Neural progenitor cell (in vitro differentiated cells): ENCODE measurements at places on chromosomes 11 and 22. TPM values are rescaled to one million over a fixed set of nuclear protein-coding genes. Genes with fewer than 3 reads are reported as not detected.

- no peak for DNase-seq
These were observed 9.4 kb downstream of the CCDC88B start for GRCh38 chr11:64349404-64349803.

- no peak for DNase-seq
These were observed 95.2 kb downstream of the TP53I11 start for GRCh38 chr11:44855493-44855849.

DNA sequence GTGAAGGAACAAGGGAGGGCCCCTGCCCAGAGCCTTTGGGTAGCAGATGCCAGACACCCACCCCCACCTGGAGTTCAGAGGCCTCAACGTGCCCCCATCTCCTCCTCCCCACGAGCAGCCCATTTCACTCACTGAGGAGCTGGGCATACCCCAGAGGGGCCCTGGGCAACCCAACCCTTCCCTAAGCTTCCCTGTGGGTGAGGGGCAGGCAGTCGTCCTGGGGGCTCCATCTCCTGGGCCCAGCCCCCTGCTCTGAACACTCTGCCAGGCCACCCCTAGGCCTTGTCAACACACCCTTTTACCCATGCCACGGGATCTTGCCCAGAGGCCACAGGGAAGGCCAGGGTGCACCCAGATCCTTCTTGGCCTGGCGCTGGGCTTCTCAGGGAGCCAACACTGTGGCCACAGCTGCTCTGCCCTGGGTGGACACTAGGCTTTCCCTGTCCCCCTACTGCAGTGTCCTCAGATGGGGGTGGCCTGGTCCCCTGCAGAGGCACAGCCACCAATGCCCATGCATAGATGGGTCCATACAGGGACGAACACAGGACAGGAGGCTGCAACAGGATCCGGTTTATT lies 3.4 kb downstream of the SLC25A1 start:
- peak; percentile 1 for DNase-seq

DNA sequence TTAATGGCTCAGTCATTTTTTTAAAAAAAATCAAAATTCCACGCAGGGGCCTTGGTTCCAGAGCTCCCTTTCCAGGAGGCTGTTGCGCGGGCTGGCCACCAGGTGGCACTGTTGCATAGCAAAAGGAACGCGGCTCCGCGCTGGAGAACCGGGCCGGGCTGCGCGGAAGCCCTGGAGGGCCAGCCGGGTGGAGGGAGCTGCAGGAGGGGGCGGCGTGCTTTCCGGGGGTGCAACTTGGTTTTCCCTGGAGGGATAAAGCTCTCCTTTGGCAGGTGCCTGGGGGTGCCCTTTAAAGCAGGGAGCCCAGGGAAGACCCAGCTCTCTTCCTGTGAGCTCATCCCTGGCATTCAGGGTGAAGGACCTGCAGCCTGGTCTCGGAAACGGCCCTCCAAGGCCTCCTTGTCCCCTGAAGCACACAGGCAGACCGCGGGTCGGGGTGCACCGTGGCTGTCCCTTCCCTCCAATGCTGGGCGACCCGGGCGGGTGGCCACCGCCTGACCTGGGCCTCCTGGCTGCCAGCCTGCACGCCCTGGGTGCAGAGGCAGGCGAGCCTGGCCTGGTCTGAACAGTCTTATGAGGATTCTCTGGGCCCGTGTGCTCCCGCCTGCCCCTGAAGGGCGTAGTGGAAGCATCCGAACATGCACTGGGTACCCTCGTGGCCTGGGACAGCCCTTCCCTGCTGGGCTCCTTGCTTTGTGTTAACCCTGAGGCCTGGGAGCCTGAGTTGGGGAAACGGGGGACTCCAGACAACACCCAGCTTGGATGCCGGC lies 23.4 kb downstream of the KRTAP5-5 start:
- DNase-seq: peak; percentile 85

The PRODH gene
- total RNA-seq: 9.3 and 18.8 TPM in 2 replicates

The CELSR1 gene
- total RNA-seq: 12.3 and 18.0 TPM in 2 replicates

GRCh38 chr11:69948256-69949141 lies 129.3 kb upstream of the FGF3 start:
- peak; percentile 42 for DNase-seq

DNA sequence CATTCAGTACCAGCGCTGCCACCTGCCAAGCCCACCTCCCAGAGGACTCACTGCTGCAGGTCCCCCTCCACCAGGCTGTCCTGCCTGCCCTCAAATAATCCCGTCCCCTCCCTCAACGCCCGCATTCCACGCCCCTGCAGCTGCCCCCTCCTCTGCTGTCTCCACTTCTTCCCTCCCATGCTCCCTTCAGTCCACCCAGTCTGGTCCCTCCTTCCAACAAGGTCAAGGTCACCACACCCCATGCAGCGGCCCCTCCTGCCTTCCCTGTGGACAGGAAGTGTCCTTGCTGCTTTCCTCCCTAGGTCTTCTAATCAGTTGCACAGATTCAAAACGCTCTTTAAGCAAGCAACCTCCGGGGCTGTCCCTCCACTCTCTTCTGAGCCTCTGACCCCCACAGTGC lies 12.1 kb downstream of the MACROD1 start:
- no peak for DNase-seq

The OR4C11 gene
- not detected in 2 replicates for total RNA-seq

- DNase-seq: no peak
These were observed 74.9 kb downstream of the DEPDC5 start for GRCh38 chr22:31828739-31829138.

DNA sequence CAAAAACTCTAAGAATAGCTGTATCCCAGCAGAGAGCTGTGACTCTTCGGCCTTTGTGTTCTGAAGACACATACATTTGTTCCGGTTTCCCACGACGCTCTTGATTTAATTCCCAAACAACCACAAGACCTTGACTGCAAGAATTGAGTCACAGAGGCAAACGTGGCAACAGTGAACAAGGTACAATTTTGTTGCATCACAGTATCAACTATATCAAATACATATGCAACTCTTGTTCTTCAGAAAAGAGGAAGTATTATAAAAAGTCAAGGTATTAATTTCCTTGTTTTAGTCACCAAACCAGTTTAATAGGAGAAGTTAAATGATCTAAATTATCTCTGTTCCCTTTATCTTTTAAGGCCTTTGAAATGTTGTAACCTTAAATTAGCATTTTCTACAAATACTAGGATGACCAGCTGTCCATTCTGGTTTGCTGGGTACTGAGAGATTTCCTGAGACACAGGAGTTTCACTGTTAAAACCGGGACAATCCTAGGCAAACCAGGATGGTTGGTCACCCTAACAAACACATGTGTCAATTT lies 11.1 kb downstream of the HPS5 start:
- DNase-seq: no peak

DNA sequence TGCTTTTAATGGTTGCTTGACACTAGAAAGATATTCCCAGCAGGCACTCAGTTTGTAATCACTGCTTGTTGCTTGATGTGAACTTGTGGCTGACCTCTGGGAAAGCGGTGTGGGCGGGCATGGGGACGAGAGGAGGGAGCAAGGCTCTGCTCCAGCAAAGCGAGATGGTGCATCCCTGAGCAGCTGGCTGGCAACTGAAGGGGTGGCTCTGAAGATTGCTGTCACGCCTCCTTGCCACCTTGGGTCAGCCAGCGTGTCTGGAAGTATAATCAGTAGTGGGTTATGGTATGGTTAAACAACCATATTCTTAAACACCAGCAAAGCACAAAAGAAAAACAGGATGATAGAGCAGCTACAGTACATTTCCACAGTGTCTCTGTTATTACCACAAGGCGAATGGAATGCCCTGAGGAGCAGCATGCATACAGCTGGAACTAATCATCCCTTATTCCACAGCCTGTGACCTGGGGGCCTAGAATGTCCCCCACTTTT lies 124.5 kb downstream of the TRIM44 start:
- DNase-seq: no peak

- no peak for DNase-seq
These were observed 35.8 kb upstream of the UBASH3B start for GRCh38 chr11:122619757-122620156.

The ANO5 gene
- total RNA-seq: 9.9 and 16.5 TPM in 2 replicates

GRCh38 chr11:2725368-2726300 lies 25.8 kb upstream of the KCNQ1OT1 start:
- DNase-seq: no peak

- peak; percentile 78 for DNase-seq
These were observed 75.7 kb downstream of the GRAMD1B start for GRCh38 chr11:123505546-123506299.

DNA sequence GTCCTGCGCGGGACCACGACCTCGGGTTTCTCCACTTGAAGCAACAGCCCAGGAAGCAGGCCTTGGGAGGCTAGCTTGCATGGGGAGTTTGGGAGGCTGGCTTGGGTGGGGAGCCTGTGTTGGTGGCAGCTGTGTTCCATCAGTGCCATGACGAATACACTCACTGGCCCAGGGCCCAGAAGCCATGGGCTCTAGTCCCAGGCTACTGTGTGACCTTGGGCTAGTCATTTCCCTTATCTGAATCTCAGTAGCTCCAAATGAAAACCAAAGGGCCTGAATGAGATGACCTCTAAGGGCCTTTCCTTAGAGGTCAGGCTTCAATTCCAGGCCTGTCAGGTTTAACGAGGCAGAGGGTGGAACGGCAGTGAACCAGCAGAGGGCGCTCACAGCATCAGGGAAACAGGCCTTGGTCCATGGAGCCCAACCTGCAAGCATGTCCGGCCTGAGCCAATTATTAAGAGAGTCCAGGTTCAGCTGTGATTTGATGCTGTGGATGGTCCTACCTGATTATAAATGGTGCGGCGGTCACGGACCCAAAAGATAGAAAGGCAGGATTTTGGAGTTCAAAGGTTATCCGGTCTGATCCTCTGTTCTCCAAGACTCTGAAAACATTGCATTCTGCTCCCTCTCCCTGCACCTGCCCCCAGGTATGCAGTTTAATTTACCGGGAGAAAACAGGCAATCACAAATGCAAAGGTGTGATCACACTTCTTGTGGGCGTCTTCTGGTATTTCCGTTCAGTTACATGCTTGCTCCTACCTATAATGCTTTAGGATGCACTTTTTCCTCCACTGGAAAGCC lies 15.9 kb downstream of the PTPN5 start:
- peak; percentile 86 for DNase-seq

The IGSF22 gene
- total RNA-seq: 0.41 TPM in 1 of 2 replicates, not detected in the other

GRCh38 chr11:112518371-112518770 lies 257.7 kb upstream of the PLET1 start:
- no peak for DNase-seq

The NELL1 gene
- 0.15 TPM in 1 of 2 replicates, not detected in the other for total RNA-seq

- DNase-seq: no peak
These were observed 2.2 kb upstream of the TNFRSF13C start for GRCh38 chr22:41928593-41929417.

The PNPLA5 gene
- total RNA-seq: 0.11 and 0.22 TPM in 2 replicates

The HTR3A gene
- 0.19 TPM in 1 of 2 replicates, not detected in the other for total RNA-seq

The GRM5 gene
- total RNA-seq: 0.03 TPM in 1 of 2 replicates, not detected in the other

The PANX2 gene
- total RNA-seq: 0.88 and 1.9 TPM in 2 replicates

The SHANK3 gene
- 0.65 and 3.6 TPM in 2 replicates for total RNA-seq

DNA sequence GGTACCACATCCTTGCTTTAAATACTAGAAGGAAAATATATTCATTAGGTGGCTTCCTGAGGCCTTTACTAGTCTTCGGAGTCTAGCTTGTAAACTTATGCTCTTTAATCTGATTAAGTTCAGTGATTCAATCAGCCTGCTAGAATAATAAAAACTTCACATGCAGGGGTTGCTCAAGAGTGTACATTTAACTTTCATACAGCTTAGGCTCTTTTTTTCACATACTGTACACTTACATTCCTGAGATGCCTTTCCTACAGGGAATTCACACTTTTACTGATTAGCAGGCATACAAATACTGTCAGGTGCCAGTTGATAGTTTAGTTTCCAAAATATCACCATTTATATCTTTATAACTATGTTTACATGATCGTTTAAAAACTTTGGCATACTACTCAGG lies 3.2 kb upstream of the ANO5 start:
- DNase-seq: no peak

The GLYAT gene
- total RNA-seq: not detected in 2 replicates

GRCh38 chr11:103872748-103873147 lies 163.7 kb upstream of the DDI1 start:
- DNase-seq: no peak

DNA sequence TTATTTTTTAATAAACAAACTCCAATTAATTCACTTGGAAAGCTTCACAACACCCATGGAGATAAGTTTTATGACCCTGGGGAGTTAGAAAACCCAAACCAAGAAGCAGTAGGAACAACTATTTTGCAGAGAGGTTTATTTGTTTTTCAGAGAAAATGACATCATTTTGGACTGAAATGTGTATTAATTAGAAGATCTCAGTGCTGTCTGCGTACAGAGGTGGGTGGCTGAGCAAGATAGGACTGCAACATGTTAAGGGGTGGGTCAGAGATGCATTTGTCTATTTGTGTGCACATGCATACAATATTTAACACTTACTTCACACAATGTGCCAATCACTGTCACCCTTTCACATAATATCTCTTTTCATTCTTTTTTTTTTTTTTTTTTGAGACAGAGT lies 1.1 kb downstream of the SCGB1A1 start:
- no peak for DNase-seq

DNA sequence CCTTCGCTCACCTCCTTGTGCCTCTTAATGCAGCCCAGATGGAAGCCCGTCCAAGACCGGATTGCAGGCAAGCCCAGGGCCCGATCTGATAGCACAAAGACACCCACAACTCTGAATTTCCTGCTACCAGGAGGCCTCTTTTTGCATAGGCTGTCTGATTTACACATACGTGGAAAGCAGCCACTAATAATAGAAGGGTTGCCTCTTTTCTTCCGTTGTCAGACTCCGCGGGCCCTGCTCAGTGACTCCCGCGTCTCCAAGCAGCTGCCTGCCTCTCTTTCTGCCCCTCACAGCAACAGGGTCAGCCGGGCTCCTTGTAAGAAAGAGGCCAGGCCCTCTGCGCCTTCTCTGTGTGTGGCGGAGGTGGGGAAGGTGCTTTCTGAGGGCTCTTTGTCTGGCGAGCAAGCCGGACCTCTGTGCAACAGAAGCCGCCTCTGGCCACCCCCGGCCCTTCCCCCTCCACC lies 26.7 kb downstream of the FLI1 start:
- DNase-seq: peak; percentile 68

DNA sequence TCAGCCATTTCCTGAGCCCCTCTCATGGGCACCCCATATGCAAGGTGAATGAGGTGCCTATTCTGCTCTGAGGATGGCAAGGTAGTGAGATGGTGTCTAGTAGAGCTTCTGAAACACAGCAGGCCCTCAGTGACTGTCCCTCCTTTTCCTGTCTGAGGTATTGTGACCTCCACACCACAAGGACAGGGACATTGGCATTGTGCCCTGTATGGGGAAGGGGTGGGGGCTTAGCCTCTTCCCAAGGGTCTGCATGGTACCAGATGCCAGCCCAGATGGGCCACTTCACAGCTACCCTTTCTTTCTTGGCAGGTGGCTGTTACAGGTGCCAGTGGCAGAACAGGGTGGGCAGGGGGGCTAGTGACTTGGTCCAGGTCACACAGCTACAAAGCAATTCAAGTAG lies 78.8 kb downstream of the CABIN1 start:
- no peak for DNase-seq

GRCh38 chr22:42138122-42138770 lies 7.6 kb upstream of the CYP2D6 start:
- no peak for DNase-seq

DNA sequence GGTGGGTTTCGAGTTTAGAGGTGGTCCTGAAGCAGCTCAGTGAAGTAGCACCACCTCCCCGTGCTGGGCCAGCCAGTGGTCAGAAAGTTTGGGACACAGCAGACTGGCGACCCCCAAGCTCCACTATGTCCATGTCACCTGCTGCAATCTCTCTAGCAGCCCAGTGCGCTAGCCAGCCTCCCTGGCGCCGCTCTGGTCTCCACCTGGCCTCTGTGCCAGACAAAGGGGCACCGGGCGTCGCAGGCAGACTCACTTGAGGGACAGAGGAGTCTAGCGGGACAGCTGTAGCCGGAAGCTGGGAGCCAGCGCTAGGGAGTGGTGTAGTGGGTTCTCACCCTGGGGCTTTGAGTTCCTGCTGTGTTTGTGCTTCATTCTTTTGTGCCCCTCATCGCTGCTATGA lies 25.5 kb downstream of the MYBPC3 start:
- no peak for DNase-seq
